ENCODE measurements at places on chromosomes 12 and 14. TPM values are rescaled to one million over a fixed set of nuclear protein-coding genes. Genes with fewer than 3 reads are reported as not detected.

DNA sequence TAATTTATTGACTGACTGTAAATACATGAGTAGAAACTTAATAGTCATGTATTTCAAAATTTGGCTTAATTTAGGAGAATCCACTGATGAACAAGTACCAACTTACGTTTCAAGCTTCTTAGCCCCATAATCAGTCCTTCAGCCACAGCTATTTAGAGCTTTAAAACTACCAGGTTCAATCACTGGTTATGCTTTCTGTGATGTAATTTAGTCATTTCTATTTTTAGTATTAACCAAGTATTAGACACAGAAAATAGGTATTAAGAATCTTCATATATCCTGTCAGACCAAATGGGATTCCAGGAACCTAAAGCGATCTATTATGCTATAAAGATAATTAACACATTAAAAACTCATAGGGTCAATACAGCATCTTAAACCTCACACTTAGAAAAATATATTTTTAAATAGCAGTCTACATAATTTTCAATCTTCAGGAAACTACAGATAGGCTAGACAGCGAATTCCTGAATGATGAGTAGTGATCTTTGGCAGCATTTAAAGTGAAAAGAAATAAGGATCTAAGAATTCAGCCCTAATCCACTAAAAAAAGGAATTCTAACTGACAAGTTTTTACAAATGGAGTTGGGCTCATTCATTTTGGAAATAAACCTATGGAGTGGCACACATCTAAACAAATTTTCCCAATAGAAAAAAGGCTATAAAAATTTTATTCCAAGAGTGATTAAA lies 51.5 kb downstream of the ZC3H14 start:
- peaks cover 8% of the 10 kb centered on the region for H3K4me1 ChIP-seq
- H3K36me3 ChIP-seq: peaks cover 48% of the 10 kb centered on the region
- H3K27me3 ChIP-seq: no peaks in the 10 kb centered on the region

GRCh38 chr12:109289004-109289403 lies 20.1 kb downstream of the FOXN4 start:
- no peaks in the 10 kb centered on the region for H3K4me1 ChIP-seq
- no peak overlapping the region for H3K4me3 ChIP-seq
- H3K27ac ChIP-seq: no peak overlapping the region
- H3K36me3 ChIP-seq: no peaks in the 10 kb centered on the region

GRCh38 chr12:3241621-3242020 lies 164.4 kb downstream of the TSPAN9 start:
- H3K36me3 ChIP-seq: no peaks in the 10 kb centered on the region
- no peak for DNase-seq
- no peaks in the 10 kb centered on the region for H3K27me3 ChIP-seq
- H3K4me3 ChIP-seq: no peak overlapping the region
- H3K27ac ChIP-seq: no peak overlapping the region

- peaks cover 11% of the 10 kb centered on the region for H3K36me3 ChIP-seq
- no peak for DNase-seq
- H3K4me3 ChIP-seq: no peak overlapping the region
- H3K27ac ChIP-seq: no peak overlapping the region
Measured at GRCh38 chr12:8780389-8780788, 42.0 kb upstream of the A2ML1 start.

GRCh38 chr14:79056879-79057278 lies 886.7 kb downstream of the NRXN3 start:
- DNase-seq: no peak
- no peak overlapping the region for H3K27ac ChIP-seq
- H3K36me3 ChIP-seq: no peaks in the 10 kb centered on the region
- H3K4me1 ChIP-seq: no peaks in the 10 kb centered on the region
- no peaks in the 10 kb centered on the region for H3K27me3 ChIP-seq
- no peak overlapping the region for H3K4me3 ChIP-seq

- peak overlapping the region; percentile 55 for H3K27ac ChIP-seq
- H3K27me3 ChIP-seq: no peaks in the 10 kb centered on the region
- DNase-seq: peak; percentile 86
- no peaks in the 10 kb centered on the region for H3K36me3 ChIP-seq
- no peak overlapping the region for H3K4me3 ChIP-seq
Measured at GRCh38 chr14:23160924-23161522, 22.4 kb downstream of the SLC7A8 start.

DNA sequence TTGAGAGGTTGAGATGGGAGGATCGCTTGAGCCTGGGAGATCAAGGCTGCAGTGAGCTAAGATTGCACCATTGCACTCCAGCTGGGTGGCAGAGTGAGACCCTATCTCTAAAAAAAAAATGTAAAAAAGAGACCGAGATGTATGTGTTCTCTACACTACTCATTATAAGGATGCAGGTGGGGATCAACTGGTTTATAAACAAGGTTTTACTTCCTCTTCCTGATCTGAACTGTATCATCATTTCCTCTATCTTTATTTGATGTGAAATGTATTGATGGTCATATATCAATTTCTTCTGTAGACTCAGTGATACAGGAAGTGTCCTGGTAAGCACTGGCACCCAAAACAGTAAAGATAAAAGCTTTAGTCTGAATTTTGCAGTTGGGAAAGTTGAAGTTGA lies 20.1 kb upstream of the USP44 start:
- no peak overlapping the region for H3K27ac ChIP-seq
- H3K4me3 ChIP-seq: no peak overlapping the region
- no peaks in the 10 kb centered on the region for H3K36me3 ChIP-seq
- no peak for DNase-seq
- no peaks in the 10 kb centered on the region for H3K4me1 ChIP-seq
- H3K27me3 ChIP-seq: no peaks in the 10 kb centered on the region

DNA sequence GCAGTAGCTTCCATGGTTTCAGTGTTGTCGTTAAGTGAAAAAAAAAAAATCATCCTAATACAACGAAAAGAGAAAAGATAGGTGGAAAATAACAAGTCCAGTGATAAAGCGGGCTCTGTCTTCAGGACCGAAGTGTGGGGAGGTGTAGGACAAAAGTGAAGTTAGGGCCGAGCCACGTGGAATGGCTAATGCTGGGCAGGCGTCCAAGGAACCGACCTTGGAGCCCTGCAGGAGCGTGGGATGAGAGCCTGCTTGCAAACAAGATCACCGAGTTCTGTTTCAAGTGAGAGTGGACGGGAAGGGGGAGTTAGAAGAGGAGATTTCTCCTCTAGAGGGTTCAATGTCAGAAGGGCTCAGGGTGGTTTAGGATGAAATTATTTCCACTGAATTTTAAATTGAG lies 22.2 kb downstream of the A2ML1 start:
- no peaks in the 10 kb centered on the region for H3K27me3 ChIP-seq
- no peaks in the 10 kb centered on the region for H3K36me3 ChIP-seq
- H3K27ac ChIP-seq: no peak overlapping the region
- no peaks in the 10 kb centered on the region for H3K4me1 ChIP-seq

- no peak for DNase-seq
- no peak overlapping the region for H3K4me3 ChIP-seq
- H3K4me1 ChIP-seq: no peaks in the 10 kb centered on the region
- peaks cover 11% of the 10 kb centered on the region for H3K27me3 ChIP-seq
- H3K27ac ChIP-seq: no peak overlapping the region
Measured at GRCh38 chr12:108060903-108061302, 68.2 kb upstream of the WSCD2 start.

- H3K36me3 ChIP-seq: no peaks in the 10 kb centered on the region
- H3K4me3 ChIP-seq: no peak overlapping the region
- H3K4me1 ChIP-seq: no peaks in the 10 kb centered on the region
- peak; percentile 6 for DNase-seq
- H3K27me3 ChIP-seq: peaks cover 4% of the 10 kb centered on the region
- no peak overlapping the region for H3K27ac ChIP-seq
Measured at GRCh38 chr14:94562022-94562421, 780 bp downstream of the SERPINA4 start.

DNA sequence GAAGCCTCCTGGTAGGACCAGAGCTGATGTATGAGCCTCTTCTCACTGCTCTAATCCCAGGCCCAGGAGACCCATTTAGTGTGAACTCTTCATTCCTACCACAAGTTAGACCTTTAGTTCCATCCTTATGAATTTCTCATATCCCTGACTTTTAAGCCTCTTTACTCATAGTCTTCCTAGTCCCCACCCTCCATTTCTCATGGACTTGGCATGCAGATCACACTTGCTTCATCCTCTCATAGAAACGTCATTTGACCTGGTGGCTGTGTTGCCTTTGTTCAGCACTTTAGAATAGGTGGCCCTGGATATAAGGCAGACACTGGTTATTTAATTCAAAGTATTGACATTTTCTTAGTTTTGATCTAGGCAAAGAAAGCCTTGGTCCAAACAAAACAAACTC lies 99.5 kb downstream of the SLC16A7 start:
- H3K4me3 ChIP-seq: no peak overlapping the region
- peaks cover 5% of the 10 kb centered on the region for H3K4me1 ChIP-seq
- no peak for DNase-seq
- H3K36me3 ChIP-seq: no peaks in the 10 kb centered on the region
- H3K27ac ChIP-seq: no peak overlapping the region
- H3K27me3 ChIP-seq: no peaks in the 10 kb centered on the region

GRCh38 chr14:105411985-105412770 lies 7.4 kb upstream of the MTA1 start:
- no peak overlapping the region for H3K4me3 ChIP-seq
- DNase-seq: no peak
- no peaks in the 10 kb centered on the region for H3K36me3 ChIP-seq
- H3K27me3 ChIP-seq: peaks cover 13% of the 10 kb centered on the region
- H3K4me1 ChIP-seq: peaks cover 13% of the 10 kb centered on the region

DNA sequence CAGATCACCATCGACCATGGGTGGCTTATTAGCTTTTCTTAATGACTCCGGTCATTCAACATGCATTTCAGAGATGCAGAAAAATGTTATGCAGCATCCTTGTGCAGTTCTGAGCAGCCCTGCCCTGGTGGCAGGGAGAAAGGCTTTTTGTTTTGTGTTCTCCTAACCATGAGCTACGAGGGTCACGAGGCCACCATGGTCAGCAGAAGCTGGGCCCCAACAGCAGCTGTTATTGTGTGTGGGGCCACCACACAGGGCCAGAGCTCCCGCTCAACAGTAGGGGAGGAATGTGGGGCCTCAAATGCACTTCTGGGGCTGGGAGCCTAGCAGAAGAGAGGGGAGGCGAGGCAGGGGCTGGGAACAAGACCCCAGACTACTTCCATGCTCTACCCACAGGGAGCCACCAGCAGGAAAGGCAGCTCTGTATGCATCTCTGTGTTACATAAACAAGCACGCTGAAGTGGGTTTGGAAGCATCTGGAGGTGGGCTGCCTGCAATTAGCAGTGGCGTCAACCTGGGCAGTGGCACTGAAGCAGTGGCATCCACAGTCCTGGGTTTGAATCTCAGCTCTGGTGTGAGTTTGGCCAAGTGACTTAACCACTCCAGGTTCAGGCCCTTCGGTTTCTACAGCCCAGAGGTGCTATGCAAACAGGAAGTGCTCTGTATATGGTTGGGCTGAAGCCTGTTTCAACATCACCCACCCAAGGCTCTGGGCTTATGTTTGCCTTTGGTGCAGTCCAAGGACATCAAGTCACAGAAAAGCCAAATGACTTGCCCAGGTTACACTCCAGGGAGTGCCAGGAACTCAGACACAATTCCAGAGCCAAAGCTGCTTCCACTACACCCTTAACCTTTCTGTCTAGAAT lies 16.3 kb downstream of the GLTP start:
- no peak for DNase-seq
- peak overlapping the region; percentile 78 for H3K27ac ChIP-seq
- H3K27me3 ChIP-seq: no peaks in the 10 kb centered on the region
- H3K4me1 ChIP-seq: peaks cover 27% of the 10 kb centered on the region
- peaks cover 17% of the 10 kb centered on the region for H3K36me3 ChIP-seq

DNA sequence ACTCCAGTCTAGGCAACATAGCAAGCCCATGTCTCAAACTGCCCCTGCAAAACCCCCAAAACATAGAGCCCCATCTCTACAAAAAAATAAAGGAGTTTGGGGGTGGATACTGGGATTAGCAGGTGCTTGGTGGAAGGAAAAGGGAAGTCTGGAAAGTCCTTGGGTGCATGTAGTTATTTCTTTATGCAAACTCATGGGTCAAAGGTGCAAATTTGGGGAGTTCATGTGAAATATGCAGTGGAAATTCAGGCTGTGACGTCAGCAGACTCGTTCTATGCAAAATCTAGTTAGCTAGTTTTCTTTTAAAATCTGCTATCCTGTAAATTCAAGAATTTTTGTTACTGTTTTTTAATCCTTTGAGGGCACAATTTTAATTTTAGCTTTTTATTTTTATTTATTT lies 51.3 kb downstream of the GNS start:
- H3K36me3 ChIP-seq: peaks cover 10% of the 10 kb centered on the region
- no peaks in the 10 kb centered on the region for H3K27me3 ChIP-seq
- no peak overlapping the region for H3K4me3 ChIP-seq
- H3K27ac ChIP-seq: no peak overlapping the region
- no peak for DNase-seq

DNA sequence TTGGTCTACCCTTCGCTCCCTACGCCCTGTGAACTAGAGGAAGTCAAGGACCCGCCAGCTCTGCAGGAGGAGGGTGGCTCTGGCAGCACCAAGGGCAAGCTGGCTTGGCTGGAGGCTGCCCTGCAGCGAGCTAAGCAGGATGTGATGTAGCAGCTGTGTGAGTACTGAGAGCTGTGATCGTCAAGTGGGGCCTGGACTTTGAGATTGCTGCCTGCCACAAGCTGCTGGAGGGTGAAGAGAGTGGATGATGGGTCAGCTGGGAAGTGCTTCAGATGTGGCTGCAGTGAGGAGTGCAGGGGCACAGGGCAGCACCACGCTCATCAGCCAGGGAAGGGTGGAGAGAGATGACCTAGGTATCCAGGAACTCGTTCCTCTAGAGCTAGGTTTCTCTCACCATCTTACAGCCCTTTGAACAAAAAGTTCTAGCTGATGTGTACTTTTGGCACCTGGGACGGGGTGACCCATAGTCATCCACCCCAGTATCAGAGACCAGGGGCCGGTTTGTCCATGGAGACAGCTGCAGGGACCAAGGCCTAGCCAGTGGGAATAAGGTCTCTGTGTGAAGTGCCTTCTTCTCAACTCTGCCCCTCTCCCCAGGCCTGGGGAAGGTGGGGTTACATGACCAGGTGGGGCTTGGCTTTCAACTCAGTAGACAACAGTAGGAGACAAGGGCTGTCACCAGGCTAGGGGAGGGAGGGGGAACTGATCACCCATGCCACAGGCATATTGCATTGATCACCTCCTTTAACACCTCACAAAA lies 3.2 kb downstream of the KRT86 start:
- no peaks in the 10 kb centered on the region for H3K36me3 ChIP-seq
- H3K4me1 ChIP-seq: peaks cover 34% of the 10 kb centered on the region
- no peaks in the 10 kb centered on the region for H3K27me3 ChIP-seq
- H3K4me3 ChIP-seq: no peak overlapping the region
- H3K27ac ChIP-seq: no peak overlapping the region

Gene OR4E2
- total RNA-seq: not detected

Gene VPS29
- 99.0 TPM for total RNA-seq

Gene RILPL1
- total RNA-seq: 17.9 TPM

Gene VASH1
- 37.1 TPM for total RNA-seq

Gene OASL
- 12.7 TPM for total RNA-seq

Gene MYH6
- 3.4 TPM for total RNA-seq

Gene TM7SF3
- total RNA-seq: 68.9 TPM

Data from upper lobe of right lung (tissue), 1 donor.